Activated CD8-positive, alpha-beta memory T cell treated with anti-CD3 and anti-CD28 coated beads, Interleukin-2, amount 50 U/mL, for 4 hours (primary cell): ENCODE measurements at places on chromosomes 16 and 17.
A peak's percentile ranks its signal among the peaks of the same experiment; 100 is the strongest.

- DNase-seq, result no peak
Measured at GRCh38 chr17:76083536-76084182, 4.7 kb downstream of the ZACN start.

DNA sequence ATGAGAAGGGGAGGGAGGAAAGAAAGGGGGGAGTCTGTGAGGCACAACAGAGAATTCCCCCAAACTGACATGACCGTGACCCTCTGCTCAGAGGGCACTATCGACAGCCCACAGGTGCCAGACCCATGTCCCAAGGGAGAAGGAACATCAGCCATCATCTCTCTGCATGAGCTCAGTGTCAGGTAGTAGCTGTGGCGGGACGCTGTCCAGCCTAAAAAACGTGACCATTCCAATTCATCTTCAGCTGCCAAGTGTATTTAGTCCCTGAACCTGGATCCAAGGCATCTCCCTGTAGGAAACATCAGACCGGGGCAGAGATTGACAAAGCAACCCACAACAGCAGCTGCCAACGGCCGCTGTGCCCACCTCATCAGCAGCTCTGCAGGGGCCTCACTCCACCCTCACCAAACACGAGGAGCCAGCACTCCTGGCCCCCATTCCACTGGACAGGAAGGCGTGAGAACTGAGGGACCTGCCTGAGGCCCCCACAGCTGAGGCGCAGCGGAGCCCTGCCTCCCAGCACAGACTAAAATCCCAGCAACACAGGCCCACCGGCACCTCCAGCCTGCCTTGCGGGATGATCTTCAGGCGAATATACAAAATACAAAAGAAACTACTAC, 8.6 kb downstream of the TAF1C start:
- DNase-seq, result no peak

- DNase-seq, result no peak
Measured at GRCh38 chr16:11681556-11681955, 13.3 kb downstream of the SNN start.

- no peak for DNase-seq
Measured at GRCh38 chr17:5986644-5987043, 83.5 kb upstream of the WSCD1 start.

- DNase-seq, result no peak
Measured at GRCh38 chr17:3643889-3644349, 7.4 kb downstream of the CTNS start.

- no peak for DNase-seq
Measured at GRCh38 chr17:5380491-5381135, 38.8 kb downstream of the NUP88 start.

- DNase-seq, result no peak
Measured at GRCh38 chr16:78574571-78574970, 475.1 kb downstream of the WWOX start.

GRCh38 chr16:16168431-16168830, 54.9 kb downstream of the ABCC6 start:
- no peak for DNase-seq

- DNase-seq, result no peak
Measured at GRCh38 chr17:64749306-64749705, 87.2 kb upstream of the SMURF2 start.

- no peak for DNase-seq
Measured at GRCh38 chr17:64638552-64639203, 23.4 kb downstream of the SMURF2 start.

DNA sequence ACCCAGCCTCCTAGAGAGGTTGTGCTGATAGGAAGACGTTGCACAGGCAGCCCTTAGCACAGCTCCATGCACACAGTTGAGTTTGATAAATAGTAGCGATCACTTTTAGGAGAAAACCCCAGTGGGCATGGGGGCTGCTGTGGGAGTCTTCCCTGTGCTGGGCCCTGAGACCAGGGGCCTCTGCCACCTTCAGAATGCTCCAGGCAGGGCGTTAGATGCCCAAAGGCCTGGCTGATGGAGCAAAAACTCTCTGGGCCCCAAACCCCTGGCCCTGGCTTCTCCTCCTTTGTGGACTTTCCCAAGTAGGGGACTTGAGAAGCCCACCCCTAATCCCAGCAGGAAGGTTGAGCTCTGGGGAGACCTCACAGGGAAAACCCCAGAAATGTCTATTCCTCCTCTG, 14.3 kb upstream of the SLC4A1 start:
- DNase-seq, result no peak

GRCh38 chr17:57355090-57355859, 99.0 kb downstream of the MSI2 start:
- DNase-seq, result no peak

- DNase-seq, result no peak
Measured at GRCh38 chr16:2090481-2090776, 42.6 kb downstream of the TSC2 start.

GRCh38 chr16:2023092-2024031, 3.3 kb upstream of the NHERF2 start:
- DNase-seq, result peak; percentile 97

DNA sequence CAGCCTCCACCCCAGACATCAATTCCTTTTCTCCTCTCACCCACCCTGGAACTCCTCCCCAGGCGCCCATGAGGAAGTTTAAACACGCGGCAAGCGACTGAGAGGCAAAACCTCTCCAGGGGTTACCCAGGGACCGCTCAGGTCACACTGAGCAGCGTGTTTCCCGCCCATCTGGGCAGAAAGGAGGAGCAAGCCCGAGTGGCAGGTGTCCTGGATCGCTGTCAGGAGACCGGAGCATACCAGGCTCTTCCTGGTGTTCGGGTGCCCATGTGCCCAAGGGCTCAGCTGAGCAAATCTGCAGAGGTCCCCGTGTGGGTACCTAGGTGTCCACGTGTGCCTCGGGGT, 491 bp downstream of the SLC25A19 start:
- no peak for DNase-seq

DNA sequence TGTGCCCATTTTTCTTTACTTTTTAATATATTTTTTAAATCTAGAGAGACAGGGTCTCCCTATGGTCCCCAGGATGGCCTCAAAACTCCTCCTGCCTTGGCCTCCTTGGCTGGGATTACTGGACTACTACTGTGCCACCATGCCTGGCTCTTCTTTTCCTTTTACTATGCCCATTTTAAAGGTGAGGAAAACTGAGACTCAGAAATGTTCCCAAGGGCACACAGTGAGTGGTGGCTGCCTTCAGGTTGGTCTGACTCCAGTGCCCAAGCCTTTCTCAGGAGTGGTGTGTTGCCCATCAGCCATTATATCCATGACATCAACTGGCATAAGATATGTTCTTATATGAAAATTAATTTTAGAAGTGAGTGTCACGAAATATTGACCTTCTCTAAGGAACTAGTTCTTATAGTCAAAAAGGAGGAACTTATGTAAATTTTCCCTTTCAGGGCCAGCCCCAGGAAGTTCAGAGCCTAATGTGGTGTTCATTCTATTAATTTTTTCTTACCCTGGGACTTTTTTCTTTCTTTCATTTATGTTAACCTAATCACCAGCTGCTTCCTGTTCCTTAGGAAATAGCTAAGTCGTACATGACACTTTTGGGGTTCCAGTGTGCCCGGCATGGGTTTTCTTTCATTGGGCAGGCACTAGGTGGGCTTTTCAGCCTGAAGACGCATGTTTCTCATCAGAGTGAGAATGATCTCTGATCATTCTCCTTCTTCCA, 17.9 kb upstream of the SPN start:
- DNase-seq, result no peak

- no peak for DNase-seq
Measured at GRCh38 chr16:3689731-3690130, 27.6 kb downstream of the TRAP1 start.

- DNase-seq, result no peak
Measured at GRCh38 chr17:63675231-63675606, 24.7 kb downstream of the LIMD2 start.

DNA sequence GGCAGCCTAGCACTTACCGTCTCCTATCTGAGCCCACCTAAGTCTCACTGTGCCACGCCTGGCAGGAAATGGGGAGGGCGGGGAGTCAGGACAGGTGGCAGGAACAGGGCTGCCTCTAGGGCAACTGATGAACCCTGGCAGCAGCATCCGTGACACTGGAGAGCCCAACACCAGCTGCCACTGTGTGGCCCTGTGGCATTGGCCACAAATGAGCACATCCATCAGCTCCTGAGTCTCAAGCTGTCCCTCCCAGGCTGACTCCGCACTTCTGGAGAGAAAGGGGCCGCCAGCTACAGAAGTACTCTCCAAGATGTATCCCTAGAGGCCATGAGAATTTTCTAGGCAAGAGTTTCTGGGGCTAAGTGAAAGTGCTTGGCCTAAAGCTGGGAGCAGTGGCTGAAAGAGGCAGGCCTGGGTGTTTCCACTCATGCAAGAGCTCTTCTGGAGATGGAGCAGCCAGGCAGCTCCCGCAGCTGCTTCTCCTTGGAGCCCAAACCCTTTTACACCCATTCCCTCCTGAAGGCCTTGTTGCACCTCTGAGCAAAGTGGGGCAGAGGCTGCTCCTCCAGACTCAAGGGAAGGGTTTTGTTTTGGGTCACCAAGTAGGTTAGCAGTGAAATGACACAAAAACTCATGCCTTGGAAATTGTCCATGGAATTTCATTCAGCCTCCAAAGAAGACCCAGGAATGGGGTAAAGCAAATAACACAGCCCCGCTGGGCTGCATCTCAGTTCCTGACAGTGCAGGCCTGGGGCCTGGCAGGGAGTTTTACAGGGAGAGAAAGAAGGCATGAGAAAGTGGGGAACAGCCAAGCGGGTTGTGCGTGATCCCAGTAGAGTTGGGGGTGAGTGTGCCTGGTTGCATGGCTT, 25.8 kb downstream of the PEMT start:
- no peak for DNase-seq

DNA sequence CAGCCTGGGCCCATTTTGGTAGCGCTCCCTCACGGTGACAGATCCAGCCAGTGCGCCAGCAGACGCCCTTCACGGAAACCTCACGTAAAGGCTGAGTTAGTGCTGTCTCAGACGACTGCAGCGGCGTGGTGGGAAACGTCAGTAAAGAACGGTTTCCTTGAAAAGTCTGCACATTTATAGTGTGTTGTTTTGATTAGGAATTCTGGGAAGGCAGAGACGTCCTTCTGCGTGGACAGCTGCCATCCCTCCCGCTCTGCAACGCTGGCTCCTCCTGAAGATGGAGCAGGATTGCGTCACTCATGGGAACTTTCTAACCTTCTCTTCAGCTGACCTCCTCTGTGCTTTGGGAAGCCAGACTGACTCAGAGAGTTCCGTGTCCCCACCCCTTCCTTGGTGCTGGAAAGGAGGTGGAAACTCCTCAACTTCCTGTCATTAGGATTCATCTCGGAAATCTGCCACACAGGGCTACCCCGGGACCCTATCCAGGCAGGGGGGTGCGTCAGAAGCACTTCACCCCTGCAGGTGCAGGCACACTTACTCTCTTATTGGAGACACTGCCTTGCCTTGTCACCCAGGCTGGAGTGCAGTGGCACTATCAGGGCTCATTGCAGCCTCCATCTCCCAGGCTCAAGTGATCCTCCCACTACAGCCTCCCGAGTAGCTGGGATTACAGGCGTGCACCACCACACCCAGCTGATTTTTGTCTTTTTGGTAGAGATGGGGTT, 24.3 kb upstream of the CRISPLD2 start:
- DNase-seq, result no peak

GRCh38 chr16:77945126-77945525, 77.2 kb upstream of the CLEC3A start:
- no peak for DNase-seq

DNA sequence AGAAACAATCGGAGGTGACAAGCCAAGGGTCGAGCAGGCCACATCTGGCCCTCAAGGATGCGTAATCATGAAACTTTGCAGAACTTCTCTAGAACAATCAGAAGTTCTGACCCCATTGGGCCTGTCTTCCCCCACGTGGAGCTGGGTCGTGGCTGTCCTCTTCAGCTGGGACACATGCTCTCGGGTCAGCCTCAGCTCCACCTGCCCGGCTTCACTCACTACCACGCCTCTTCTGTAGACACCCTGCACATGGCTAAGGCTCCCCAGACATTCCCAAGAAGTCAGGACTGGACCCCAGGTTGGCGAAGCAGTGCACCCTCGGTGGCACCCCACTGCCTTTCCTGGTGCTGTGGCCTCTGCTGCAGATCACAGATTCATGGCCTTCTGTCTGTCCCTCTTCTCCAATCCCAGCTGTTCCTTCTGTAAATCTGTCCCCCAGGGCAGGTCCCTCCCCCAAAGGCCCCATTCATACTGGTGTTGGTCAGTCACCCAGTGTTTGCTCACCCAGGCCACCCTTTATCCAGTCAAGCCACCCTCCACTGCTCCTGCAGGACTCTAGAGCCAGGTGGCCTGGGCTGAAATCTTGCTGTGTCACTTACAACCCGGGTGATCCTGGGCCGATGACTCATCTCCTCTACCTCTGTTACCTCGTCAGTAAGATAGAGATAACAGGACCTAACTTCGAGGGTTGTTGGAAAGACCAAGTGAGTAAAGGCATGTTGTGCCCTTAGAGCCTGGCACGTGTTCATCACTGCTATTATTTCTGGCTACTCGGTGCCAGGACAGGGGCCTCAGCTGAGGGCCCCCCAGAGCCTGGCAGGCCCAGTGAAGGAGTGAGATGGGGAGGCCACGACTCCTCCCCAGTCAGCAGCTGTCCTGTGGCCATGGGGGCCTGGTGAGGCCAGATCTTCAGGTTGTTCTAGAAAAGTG, 1.4 kb upstream of the SLC5A11 start:
- DNase-seq, result no peak

DNA sequence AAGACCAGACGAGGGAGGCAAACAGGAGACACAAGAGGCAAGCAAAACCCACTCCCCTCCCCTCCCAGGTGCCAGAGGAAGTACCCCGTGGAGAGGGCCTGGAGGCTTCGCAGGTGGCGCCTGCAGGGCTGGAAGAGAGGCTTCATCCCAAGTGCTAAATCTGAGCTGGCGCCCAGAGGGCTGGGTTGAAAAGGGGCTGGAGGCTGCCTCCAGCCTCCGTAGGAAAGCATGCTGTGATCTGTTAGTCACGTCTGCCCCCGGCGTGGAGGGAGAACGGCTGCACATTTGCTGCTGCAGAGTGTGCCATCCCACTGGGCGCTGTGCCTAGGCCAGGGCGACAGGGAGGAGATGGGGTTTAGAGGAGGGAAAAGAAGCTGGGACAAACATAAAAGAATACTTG, 16.9 kb downstream of the RPH3AL start:
- no peak for DNase-seq
